ENCODE measurements at places on chromosomes 6 and 20.

GRCh38 chr6:170436209-170436809 lies 116.8 kb downstream of the PSMB1 start:
- DNase-seq, result no peak

- DNase-seq, result no peak
These were observed 3.9 kb upstream of the INSM1 start for GRCh38 chr20:20363799-20364592.

- no peak for DNase-seq
These were observed 15.2 kb upstream of the FOXP4 start for GRCh38 chr6:41531016-41531415.

DNA sequence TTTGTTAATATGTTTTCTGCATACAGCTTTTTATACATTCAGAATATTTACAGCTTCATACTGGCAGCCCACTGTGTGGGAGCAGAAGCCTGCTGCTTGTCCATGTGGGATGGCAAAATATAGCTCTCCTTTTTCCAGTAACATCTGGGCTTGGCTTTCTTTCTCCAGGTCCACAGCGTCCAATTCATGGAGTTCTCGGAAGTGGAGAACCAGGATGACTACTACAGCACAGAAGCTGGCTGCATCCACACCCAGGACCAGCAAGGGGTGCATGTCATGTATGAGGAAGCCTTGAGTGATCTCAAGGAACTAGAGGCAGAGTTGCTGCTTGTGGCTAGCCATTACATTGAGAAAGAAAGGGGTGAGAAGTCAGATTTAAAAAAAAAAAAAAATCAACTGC lies 143.1 kb downstream of the CD164 start:
- DNase-seq, result no peak

DNA sequence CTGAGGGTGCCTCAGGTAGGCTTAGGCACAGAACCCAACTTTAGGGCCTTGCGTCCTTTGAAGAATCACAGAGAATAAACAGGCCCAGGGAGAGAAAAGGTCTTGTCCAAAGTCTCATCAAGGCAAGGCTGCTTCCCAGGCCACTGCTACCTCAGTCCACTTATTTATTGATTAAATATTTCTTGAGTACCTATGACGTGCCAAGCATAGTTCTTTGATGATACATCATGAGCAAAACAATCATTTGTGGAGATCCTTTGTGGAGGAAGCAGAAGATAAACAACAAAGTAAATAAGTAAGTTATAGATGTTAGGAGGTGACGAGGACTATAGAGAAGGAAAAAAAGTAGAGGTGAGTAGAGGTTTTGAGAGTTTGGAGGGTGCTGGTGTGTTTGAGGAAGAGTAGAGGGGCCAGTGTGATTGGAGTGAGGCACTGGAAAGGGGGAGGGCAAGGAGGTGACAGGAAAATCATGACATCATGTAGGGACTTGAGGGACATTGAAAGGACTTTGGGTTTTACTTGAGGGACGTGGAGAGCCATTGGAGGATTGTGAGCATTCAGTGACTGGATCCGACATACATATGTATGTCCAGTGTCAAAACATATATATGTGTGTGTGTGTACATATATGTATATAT lies 14.1 kb upstream of the CHMP4B start:
- no peak for DNase-seq

GRCh38 chr20:24980291-24981053 lies 12.1 kb downstream of the APMAP start:
- DNase-seq, result no peak

GRCh38 chr6:72922401-72922800 lies 300.5 kb downstream of the KCNQ5 start:
- DNase-seq, result no peak

DNA sequence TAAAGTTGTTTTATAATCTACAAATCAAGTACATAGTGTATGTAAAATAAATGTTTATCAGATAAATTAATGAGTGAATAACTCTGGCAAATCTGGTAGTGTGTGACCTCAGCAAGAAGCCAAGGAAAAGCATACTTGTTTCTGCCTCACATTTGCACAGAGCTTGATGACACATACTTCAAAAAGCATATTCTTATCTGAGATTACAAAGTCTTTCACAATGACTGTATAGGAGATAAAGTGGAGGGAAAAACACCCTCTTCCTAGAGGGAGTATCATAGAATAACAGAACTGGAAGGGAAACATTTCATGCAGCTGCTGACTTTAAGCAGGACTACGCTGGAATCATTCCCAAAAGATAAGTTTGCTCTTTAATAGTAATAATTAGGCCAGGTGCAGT lies 28.1 kb upstream of the AKAP7 start:
- no peak for DNase-seq

DNA sequence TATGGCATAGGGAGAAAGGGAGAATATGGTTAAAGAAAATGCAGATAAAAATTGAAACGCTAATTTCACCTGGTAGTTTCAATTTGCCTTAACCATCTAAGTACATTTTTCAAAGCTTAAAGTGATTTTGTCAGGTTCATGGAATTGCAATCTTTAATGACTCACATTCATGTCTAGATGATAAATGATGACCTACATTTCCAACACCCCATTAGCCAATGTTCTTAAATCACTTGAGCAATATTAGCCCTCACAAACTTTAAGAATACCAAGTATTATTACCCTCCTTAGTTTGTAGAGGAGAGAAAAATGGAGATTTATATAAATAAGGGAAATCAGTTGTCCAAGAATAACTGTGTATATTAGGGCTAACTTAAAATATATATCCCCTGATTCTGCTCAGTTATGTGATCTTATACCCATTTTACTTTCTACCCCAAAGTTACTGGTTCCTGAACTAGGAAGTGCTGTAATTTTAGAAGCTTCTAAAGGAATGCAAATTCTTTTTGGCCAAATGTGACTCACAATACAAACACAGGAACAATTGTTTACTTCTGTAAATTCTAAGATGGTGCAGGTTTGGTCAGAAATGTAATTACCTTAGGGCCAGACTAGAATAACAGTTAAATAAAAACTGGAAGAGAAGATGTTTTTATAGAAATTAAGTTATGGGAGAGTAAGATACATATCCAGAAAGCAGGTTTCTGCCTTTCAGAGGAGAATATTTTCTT lies 34.5 kb downstream of the TPBG start:
- DNase-seq, result no peak

DNA sequence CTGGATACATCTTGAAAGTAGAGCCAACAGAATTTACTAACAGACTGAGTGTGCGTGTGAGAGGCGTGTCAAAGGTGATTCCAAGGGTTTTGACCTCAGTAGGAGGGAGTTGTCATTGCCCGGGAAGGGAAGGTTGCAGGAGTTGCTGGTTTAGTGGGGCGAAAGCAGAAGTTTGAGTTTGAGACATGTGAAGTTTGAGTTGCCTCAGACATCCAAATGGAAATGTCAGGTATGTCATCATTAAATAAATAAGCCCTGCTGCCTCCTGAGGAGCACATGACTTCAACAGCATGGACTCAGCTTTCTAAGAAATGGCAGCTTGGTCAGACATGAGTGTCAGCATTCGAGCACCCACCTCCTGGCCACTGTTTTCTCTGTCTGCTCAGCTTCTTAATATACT lies 26.6 kb upstream of the TGM2 start:
- DNase-seq, result no peak

- no peak for DNase-seq
These were observed 771.7 kb downstream of the EPHA7 start for GRCh38 chr6:92647630-92648029.

GRCh38 chr20:51487565-51488268 lies 54.8 kb downstream of the NFATC2 start:
- no peak for DNase-seq

GRCh38 chr6:36666826-36667591 lies 11.5 kb upstream of the CDKN1A start:
- no peak for DNase-seq

DNA sequence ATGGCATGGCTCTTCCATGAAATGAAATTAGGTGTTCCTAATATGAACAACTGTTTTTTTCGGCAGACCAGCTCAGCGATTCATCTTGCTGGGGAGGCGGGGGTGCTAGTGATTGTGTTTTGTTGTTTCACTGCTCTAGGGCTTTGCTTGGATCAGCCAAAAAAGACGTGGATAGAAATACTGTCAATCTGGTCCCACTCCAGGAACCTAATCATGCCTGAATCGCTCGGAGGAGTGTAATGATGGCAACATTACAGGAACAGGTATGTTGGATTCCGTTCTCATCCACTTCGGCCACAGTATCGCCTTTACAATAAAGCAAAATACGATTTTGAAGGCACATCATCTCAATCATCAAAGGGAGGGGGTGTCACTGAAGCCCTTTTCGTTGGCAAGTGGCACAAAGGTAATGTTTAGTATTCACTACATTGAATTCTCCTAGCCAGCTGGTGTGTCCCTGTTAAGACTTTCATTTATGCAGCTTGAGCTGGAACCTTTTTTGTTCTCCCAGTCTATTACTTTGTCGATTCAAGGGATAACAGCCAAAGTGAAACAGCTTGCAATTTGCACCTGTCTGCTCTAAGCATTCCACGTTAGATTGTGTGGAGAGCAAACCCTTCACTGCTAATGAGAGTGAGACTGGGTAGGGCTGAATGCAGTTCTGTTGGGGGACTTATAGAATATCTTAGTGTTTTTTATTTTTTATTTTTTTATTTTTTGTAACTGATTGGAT lies 477.7 kb downstream of the TFAP2A start:
- no peak for DNase-seq

- no peak for DNase-seq
These were observed 58.5 kb downstream of the AHI1 start for GRCh38 chr6:135438907-135439535.

DNA sequence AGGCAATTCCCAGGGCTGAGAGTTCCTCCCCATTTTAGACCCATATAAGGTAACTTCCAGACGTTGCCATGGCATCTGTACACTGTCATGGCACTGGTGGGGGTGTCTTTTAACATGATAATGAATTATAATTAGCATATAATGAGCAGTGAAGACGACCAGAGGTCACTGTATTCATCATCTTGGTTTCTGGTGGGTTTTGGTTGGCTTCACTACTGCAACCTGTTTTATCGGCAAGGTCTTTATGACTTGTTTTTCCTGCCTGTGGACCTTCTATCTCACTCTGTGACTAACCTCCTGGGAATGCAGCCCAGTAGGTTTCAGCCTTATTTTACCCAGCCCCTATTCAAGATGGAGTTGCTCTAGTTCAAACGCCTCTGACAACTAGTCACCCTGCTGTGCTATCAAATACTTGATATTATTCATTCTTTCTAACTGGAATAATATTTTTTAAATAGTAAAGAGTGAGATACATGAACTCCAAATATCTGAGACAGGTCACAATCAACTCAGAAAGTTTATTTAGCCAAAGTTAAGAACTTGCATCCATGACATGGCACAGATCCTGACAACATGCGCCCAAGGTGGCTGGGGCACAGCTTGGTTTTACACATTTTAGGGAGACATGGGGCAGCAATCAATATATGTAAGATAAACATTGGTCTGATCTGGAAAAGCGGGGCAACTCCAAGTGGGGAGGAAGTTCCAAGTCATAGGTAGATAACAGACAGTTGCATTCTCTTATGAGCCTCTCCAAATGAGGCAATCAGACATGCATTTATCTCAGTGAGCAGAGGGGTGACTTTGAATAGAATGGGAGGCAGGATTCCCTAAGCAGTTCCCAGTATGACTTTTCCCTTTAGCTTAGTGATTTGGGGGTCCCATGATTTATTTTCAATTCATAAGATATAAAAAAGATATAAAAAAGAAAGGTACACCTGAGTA lies 1.2 kb upstream of the UFL1 start:
- DNase-seq, result no peak

GRCh38 chr6:15252195-15252594 lies 6.3 kb downstream of the JARID2 start:
- no peak for DNase-seq

DNA sequence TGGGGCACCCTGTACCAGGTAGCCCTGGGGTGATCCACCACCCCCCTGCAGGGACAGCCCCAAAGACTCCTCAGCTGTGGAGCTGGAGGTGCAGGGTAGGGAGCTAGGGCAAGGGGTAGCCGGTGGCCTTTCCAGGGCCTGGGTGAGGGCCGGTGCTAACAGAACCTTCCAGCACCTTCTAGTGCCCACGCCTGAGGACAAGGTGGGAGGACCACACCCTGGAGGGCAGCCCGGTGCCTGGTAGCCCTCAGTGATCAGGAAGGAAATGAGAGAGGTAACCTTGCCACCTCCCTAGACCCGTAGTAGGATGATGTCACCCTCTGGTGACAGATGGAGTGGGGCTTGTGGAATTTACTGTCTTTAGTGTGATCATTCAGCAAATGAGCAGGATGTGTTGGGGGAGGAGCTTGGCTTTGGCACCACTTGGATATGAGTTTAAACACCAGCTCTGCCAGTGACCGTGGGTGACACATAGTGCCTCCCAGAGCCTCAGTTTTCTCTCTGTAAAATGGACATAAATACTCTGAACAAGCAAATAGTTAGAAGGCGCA lies 187.7 kb downstream of the NFATC2 start:
- no peak for DNase-seq

- no peak for DNase-seq
These were observed 12.2 kb downstream of the FILIP1 start for GRCh38 chr6:75481394-75481793.

DNA sequence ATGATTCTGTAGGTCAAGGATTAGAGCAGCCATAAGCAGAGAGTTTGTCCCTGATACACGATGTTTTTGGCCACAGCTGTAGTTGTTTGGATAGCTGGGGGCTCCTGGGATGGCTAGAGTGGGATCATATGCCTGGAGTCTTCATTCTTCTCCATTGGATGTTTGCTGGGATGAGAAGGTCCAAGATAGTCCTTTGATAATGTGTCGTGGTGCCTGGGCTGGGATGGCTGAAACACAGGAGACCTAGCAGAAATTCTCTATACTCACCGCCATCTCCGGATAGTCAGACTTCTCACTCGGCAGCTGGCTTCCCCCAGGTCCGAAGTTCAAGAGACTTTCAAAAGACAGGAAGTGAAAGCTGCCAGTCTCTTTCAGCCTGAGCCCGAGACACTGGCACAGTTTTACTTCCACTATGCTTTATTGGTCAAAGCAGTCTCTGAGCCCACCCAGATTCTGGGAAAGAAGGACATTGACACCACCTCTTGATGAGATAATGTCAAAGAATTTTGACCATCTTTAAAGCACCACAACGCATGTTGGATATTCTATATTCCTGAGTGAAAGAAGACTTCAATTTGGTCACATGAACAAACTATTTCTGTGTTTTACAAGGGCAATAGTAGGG lies 16.0 kb downstream of the MARCKS start:
- no peak for DNase-seq

GRCh38 chr20:38961530-38962043 lies 557 bp upstream of the DHX35 start:
- no peak for DNase-seq

- DNase-seq, result no peak
These were observed 1.5 kb upstream of the PYGB start for GRCh38 chr20:25246182-25246999.

Measured in effector CD8-positive, alpha-beta T cell (primary cell).